ENCODE measurements at places on chromosomes 7 and 10.

DNA sequence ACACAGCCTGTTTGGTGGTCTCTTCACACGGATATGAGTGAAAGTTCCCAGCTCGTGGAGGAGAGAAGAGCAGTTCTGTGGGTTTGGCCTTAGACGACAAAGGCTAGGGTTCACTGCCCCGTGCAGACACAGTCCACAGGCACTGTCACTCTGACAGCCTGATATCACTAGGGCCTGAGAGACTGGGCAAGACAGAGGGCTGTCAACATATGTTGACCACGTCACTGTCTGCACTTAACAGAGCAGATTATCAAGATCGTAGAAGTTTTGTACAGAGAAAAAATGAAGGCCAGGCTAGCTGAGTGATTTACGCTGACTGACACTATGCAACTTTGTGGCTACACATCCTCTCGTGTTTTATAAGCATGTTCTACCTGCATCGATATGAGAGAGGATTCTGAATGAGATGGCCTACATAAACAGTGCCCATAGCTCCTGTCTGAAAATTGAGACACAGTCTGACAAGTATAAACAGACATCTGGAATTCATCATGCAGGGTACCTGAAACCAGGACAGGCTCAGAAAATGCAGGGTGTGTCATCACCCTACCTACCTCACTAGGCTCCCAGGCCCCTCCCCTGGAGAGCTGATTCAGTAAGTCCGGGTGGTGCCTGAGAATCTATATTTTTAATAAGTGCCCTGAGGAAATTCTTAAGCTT is 120.0 kb downstream of the SGMS1 start:
- no peak for DNase-seq

- DNase-seq: no peak
Measured at GRCh38 chr7:45589061-45589460, 14.9 kb downstream of the ADCY1 start.

DNA sequence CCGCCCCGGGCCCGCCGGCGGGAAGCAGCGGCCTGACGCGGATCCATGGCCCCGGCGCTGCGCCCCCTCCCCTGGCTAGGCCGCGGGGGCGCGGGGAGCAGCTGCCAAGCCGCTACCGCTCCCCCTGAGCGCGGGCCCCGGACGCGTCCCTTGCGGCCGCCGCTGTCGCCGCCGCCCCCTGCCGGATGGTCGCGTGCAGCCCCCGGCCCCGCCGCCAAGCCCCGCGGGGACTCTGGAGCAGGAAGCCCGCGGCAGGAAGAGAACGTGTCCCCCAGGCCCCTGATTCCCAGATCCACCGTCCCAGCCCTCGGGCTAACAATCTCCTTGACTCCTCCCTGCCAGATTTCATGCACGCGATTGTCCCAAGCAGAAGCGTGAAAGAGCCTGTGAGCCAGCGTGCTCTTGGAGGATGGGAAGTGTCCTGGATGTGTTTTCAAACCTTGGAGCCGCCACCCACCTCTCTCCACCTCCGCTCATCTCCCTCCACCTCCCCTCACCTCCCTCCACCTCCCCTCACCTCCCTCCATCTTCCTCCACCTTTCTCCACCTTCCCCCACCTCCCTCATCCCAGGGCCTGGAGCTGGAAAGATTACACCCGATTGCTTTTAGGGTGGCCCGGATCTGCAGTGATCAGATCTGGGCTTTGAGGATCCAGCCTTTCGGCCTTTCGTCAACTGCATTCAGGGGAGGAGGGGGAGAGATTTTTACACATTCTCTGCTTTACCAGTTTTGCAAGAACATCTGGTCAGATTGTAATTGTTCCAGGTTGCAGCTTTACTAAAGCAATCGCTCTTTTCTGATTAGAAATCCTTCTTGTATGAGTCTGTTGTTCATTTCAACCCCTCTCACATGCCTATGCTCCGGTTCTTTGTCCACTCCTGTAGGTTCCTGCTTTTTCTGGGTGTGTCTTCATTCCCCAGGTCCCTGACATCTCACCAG is 570 bp upstream of the PRTFDC1 start:
- peak; percentile 15 for DNase-seq

GRCh38 chr10:70430493-70431445 is 10.7 kb downstream of the NODAL start:
- no peak for DNase-seq

DNA sequence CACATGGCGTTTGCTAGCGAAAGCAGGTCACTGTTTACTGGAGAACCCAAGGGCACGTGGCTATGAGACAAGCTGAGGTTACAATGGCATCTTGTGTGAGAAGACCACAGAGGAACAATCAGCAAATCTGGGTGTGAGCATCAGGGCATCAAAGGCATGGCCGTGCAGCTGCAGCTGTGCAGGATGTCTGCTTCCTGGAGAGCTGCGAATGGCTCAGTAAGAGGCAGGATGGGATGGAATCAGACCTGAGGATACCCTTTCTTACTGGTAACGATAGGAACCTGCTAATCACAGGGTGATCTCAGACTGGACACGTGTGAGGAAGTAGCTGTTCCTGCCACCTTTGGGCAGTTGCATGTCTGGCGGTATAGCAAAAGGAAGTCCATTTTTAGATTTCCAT is 119.5 kb downstream of the RNF216 start:
- no peak for DNase-seq

GRCh38 chr10:68586606-68587305 is 26.6 kb downstream of the TET1 start:
- DNase-seq: no peak

GRCh38 chr7:26592011-26592410 is 272.4 kb downstream of the SKAP2 start:
- DNase-seq: no peak

- DNase-seq: no peak
Measured at GRCh38 chr7:101952355-101953247, 135.2 kb downstream of the CUX1 start.

- DNase-seq: no peak
Measured at GRCh38 chr7:460374-461116, 59.1 kb downstream of the PDGFA start.

GRCh38 chr7:106111655-106112117 is 426 bp downstream of the SYPL1 start:
- peak; percentile 66 for DNase-seq

GRCh38 chr7:11315666-11316258 is 342.1 kb downstream of the PHF14 start:
- DNase-seq: no peak

GRCh38 chr7:11060893-11061292 is 87.2 kb downstream of the PHF14 start:
- DNase-seq: no peak

DNA sequence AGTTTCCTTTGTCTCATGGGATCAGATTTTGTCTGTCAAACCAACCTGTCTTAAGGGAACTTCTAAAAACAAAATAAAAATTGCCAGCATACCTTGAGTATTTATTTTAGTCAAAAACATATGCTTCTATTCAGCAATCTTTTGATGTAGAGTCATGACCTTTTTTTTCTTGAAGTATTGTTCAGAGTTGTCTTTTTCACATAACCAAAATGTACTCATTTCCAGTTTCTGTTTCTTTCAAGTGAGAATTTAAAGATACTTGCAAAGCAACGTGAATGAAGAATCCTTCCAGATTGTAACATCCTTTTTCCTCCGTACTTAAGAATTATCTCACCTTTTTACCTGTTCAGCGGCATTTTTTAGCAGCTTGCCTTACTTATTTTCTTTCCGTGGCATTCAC is 37.8 kb downstream of the GNAI1 start:
- DNase-seq: no peak

DNA sequence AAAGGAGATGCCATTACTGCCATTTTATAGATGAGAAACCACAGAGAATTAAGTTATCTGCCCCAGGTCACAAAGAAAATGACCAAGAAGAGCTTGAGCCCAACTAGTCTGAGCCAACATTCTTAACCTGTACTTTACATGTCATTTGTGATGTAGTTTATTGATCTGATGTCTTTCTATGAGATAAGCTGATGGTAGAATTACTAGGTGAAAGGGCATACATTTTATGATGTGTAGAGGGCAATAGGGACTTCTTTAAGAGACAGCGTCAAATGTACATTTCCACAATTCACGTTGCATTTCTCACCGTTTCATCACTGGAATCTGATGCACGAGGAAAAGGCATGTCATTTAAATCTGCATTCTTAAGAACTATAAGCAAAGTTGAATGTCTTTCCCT is 11.3 kb downstream of the ACSL5 start:
- no peak for DNase-seq

- no peak for DNase-seq
Measured at GRCh38 chr10:125866421-125867029, 14.6 kb downstream of the DHX32 start.

GRCh38 chr7:100585511-100586265 is at the start of gene LRCH4:
LRCH4 (minus strand) TSS chr7:100586129; CDS start chr7:100586100, 29 bp downstream.
- peak; percentile 69 for DNase-seq

DNA sequence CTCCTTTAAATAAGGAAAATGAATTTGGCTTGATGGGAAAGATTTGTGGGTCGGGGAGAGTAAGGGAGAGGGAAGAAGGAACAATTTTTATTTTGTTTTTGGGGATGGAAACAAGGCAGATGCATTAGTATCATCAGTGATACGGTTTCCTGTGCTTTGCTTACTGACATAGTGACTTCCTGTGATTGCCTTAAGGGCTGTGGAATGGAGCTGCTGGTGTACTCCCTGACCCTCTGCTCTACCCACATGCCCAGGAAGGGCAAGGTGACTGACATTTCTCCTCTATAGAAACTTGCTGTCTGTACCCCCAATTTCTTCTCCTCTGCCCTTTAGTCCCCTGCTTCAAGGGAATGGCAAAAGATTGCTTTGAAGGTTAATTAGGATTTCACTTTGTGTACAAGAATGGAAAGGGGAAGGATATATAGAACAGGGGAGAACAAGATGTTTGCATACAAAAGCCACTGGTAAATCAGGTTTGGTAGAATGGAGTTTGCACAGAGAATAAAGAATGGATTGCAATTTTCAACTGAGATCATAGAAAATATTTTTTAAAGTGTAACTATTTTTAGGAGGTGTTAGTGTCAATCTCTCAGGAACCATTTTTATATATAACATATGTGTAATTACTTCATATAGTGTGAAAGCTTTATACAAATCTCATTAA is 129.0 kb upstream of the AGR3 start:
- DNase-seq: no peak
